Activated naive CD8-positive, alpha-beta T cell treated with anti-CD3 and anti-CD28 coated beads, Interleukin-2, amount 50 U/mL, for 16 hours (primary cell): ENCODE measurements at places on chromosomes 6 and 20.

GRCh38 chr6:103193413-103193812 is 1666.3 kb downstream of the HACE1 start:
- DNase-seq = no peak

GRCh38 chr6:166031275-166031674 is 136.4 kb downstream of the TBXT start:
- DNase-seq = no peak

GRCh38 chr6:33076406-33076934 is 680 bp downstream of the HLA-DPB1 start:
- no peak for DNase-seq

DNA sequence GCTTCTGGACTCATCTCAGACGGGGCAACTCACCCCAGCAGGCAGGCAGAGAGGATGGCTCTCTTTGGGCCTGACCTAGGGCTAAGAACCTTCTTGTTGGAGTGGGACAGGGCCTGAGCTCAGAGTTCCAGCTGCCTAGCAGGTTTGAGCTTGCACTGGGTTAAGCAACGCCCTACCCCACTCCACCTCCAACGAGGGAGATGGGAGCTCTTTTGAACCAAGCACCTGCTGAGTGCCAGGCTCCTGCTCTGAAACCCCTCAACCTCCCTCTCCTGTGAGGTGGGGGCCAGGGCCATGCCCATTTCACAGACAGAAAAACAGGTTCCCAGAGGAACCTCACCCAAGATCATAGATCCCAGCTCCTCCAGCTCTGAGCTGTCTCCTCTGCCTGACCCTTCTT is 54.3 kb downstream of the SNAI1 start:
- no peak for DNase-seq

DNA sequence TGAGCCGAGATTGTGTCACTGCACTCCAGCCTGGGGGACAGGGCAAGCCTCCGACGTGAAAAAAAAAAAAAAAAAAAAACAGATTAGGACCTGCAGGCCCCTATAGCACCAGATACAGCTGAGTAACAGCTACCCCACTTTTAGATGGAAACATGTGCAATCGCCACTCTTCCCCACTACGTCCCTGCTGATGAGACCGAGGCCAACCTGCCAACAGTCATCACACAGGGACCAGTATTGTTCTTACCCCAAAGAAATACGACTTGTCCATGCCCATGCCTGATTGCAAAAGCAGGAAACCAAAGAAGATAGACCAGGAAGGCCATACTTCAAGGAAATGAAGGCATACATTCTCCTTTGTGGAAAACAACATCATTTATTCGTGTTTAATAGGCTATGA is 45.8 kb downstream of the ZMYND8 start:
- no peak for DNase-seq

DNA sequence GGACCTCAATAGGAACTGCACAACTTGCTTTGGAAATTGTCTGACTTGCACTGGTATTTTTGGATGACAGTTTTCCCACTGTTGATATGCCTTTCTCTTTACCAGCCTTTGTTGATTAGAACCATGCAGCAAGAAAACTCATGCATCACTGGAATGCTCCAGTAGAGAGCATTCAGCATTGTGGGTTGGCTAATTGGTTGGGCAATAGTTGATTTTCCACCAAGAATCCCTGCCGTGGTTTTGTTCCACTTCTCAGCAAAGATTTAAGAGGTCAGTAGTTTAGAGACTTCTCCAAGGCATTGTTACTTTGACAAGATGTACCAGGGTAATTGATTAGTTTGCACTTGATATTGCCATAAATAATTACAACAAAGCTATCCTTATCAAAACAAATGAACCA is 260.0 kb downstream of the DHX35 start:
- no peak for DNase-seq

DNA sequence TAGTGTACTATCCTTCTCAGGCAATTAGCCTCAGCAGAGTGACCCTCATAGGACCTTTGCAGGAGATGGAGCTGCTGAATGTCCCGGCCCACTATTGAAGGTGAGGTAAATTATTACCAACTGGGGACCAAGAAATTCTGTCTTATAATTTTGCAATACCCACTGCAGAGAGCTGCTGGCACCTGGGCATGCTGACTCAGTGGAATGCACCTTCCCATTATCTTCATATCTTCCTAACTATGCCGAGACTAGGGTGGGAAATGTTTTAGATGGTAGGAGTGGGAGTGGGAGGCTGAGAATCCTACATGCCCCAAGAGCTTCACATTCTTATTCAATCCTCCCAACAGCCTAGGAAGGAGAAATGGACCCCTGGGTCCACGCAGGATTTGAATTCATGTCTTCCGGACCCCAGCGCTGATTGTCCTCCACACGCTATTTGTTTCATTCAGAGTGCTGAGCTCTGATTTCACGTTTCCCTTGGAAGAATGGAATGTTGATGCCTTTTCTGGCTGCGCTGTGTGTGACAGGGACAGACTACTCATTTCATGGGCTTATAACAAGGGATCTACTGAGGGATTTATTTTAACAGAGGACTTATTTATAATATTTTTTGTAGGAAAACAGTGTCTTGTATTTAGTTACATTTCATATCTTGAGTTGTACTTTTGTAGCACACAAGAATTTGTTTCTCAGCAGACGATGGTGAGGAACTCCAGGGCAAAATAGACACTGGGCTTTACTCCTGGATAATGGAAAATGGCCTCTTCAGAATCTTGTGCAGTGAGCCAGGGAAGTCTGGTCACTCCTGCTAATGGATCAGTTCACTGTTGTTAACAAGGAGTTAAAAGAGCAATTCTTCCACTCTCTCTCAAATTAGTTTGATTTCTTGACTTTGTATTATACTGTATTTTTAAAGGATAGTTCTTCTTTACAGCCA is 66.4 kb downstream of the FYN start:
- no peak for DNase-seq

- no peak for DNase-seq
These were observed 9.7 kb upstream of the CCR6 start for GRCh38 chr6:167113047-167113754.

DNA sequence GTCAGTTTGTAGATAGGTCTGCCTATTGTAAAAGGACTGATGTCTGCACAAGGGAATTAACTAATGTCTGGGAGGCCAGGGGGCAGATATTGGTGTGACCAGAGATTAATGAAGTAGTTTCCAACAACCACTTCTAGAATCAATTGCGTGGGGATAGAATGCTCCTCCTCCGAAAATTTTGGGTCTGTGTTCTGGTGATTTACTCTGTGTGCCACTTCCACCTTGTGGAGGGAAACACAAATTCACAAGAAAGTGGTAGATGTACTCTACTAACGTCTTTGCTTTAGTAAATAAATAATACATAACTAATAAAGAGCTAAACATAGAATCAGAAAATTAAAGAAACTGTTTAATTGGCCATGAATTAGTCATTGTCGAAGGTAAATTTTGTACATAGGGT is 25.5 kb downstream of the TMEM14A start:
- DNase-seq = no peak

DNA sequence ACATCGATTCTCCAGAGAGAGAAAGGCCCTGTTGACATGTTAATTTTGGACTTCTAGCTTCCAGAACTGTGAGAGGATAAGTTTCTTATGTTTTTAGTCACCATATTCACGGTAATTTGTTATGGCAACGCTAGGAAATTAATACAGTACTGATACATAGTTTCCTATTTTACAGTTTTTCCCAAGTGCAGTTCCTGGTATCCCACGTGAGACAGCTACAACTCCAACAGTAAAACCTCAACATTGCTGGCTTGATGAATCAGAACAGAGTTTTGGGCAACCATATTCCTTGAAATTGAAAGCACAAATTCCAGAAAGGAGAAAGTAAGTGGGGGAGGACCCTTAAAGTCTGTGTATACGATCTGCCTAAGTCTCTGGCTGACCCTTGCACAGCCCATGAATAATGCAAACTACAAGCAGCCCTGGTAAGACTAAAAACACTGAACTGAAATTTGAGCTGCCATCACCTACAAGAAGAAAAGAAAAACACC is 505.1 kb upstream of the NRSN1 start:
- no peak for DNase-seq

GRCh38 chr20:57439432-57439831 is 48.2 kb downstream of the RBM38 start:
- DNase-seq = no peak

- no peak for DNase-seq
These were observed 113.2 kb downstream of the GPX5 start for GRCh38 chr6:28638787-28639430.

DNA sequence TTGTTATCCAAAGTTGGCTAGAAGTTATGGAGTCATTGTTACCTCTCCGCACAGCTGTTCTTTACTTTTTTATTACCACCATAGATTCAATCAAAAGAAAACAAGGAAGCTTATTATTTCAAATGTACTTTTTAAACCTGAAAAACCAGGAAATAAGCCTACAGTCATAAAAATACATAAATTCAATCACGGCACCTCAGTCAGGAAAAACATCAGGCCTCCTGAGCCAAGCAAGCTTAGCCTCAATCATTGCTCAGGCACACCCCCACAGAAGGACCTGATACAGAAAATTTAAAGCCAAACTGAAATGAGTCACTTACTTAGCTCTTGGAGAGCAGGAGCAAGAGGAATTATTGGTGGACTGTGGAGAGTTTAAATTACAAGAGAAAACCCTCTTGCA is 44.3 kb downstream of the MARCKS start:
- DNase-seq = no peak

DNA sequence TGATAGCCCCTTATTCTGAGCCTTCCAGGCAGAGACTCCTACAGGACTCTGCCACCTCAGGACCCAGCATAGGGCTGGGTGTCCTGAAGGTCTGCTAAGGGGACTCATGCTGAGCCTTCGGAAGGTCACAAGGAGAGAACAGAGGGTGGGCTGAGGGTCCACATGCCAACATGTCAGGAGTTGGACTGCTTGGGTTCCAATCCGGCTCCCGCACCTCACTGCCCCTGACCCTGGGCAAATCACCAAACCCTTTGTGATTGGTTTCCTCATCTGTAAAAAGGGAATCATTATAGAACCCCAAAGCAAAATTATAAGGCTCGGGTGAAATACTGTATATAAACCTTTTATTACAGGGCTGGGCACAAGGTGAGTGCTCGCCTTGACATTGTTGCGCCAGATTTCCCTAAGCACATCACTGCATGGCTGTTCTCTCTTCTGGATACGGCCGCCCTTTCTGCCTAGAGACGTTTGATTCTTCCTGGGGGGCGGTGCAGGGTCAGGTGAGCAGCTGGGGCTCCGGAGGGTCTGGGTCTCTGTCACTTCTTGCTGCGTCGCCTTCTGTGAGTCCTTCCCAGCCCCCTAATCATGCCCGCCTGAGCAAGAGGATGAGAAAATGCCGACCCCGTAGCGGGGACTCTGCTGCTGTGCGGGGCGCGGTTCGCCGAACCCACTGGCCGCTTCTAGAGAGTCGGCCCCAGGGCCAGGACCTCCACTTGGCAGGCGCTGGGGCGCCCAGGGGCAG is 90.5 kb upstream of the EPB41L1 start:
- no peak for DNase-seq

- DNase-seq = no peak
These were observed 3.6 kb upstream of the CSTL1 start for GRCh38 chr20:23435626-23436539.

- DNase-seq = no peak
These were observed 57.2 kb downstream of the TMEM200A start for GRCh38 chr6:130423044-130423443.

DNA sequence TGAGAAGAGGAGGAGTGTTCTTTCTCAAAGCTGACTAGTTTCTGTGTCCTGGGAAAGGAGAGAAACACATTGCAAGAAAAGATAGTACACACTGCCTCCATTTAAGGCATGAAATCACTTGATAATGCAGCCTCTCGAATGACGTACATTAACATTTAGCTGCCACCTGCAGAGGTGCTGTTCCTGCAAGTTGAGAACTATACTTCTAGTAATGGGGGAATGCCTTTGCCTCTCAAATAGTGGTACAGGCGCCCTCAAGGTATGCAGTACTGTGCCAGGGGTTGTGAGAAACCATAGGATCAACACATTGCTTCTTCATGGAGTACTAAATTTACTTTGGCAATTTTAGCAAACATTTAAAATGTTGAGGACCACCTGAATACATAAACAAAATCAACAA is 20.1 kb downstream of the IMPG1 start:
- no peak for DNase-seq

DNA sequence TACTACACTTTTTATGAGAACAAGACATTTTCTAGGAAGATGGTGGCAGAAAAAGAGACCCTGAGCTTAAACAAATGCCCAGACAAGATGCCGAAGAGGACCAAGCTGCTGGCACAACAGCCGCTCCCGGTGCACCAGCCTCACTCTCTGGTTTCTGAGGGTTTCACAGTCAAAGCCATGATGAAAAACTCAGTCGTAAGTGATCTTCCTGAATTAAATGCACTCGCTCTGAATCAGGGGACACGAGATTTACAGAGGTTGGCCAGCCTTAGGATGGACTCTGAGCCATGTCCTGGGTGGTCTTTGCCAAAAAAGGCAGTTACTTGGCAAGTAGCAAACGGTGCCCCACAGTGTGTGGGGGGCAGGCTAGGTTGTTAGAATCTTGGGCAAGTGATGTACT is 423 bp downstream of the PACRG start:
- DNase-seq = no peak

GRCh38 chr6:41274256-41274655 is 12.2 kb downstream of the TREM1 start:
- DNase-seq = no peak

DNA sequence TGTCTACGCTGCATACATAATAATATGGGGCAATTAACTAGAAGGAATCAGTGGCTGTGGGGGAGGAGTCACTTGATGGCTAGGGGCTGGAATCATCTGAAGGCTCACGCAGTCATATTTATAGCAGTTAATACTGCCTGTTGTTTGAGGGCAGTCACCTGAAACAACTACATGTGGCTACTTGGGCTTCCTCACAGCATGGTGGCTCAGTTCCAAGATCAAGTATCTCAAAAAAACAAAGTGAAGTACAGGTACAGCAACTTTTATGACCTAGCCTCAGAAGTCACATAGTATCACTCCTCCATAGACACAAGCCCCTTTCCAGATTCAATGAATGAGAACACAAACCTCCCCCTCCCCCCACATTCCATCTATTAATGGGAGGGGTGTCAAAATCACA is 63.7 kb downstream of the STX11 start:
- no peak for DNase-seq

- DNase-seq = no peak
These were observed 36.8 kb upstream of the CDKAL1 start for GRCh38 chr6:20497216-20498040.

DNA sequence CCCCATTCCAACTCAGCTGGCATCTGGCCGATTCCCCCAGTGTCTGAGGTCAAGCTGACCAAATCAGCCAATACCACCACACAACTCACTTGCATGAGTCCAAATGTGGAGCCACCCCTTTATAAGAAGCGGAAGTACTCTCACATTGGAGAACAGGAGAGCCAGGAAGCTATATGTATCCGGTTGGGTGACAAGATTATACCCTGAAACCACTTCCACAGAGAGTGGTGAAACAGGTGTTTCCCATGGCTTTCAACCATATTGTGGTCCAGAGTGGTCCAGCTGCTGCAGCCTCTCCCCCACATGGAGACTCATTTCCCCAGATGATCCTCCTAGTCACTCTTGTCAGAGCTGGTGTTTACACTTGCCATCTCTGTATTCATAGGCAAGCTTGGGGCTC is 24.0 kb upstream of the SERINC1 start:
- no peak for DNase-seq
